ENCODE measurements at places on chromosomes 7 and 10.

GRCh38 chr7:129559564-129559963 lies 52.0 kb upstream of the NRF1 start:
- no peak for DNase-seq

DNA sequence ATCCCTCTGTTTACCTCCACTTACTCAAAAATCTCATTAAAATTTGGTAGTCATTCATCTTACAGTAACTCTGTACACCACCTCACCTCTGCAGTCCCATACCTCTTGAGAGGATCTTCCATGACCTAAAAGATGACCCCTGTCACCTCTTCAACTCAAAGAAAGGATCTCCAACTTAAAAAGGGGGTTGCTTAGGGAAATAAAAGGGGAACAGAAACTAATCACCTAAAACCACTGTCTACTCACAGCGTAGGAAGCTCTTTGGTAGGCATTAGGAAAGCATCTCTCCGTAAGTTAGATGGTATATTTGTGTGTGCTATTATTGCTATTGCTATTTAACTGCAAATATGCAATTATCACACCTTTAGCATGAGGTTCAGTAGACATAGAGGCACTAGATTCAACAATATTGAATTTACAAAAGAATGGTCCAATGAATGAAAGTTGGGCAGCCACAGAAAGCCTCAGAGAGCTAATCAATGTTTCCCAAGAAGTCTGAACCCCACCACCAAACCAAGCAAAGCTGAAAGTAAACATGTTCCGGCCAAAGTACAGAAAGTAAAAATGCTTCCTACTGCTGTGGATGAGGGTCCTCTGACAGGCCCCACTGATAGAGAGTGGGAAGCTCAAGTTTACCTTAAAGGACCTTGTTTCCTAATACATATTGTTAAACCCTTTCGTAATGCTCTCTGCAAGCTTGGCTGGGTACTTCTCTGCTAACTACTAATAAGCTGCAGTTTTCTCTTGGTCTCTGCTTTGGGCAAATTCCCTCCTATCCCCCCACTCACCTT lies 105.8 kb downstream of the GRM8 start:
- DNase-seq, result no peak

DNA sequence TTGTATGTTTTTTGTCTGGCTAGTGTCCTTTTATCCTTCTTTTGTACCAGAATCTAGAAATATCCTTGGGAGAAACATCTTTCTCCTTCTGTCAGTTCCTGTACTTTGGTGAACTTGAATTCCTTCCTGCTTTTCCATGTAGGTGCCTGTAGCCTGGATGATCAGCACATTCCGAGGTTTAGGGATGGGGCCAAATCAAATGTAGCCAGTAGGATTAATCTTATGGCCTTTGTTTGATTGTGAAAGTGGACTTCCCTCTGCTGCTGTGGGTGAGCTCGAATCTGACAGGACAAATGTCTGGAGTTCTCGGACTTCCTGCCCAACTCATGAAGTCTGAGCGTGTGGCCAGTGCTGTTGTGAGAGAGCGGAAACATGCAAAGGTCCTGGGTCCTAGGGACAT lies 33.2 kb upstream of the NAMPT start:
- DNase-seq, result no peak

- peak; percentile 83 for DNase-seq
Measured at GRCh38 chr10:11165591-11166543, 148.2 kb downstream of the CELF2 start.

GRCh38 chr7:7017707-7018280 lies 164.6 kb upstream of the C1GALT1 start:
- DNase-seq, result no peak

GRCh38 chr7:157375410-157375809 lies 38.6 kb downstream of the DNAJB6 start:
- no peak for DNase-seq

DNA sequence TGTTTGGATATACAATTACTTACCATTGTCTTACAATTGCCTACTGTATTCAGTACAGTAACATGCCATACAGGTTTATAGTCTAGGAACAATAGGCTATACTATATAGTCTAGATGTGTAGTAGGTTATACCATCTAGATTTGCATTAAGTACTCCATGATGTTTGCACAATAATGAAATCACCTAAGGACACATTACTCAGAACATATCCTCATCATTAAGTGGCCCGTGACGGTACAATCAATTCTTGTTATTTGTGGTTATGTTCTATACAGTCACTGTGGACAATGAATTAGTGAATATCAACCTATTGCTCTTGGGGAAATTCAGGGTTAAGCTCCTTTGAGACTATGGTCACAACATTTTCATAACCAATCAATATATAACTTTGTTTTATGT lies 75.6 kb downstream of the MICU1 start:
- DNase-seq, result no peak

DNA sequence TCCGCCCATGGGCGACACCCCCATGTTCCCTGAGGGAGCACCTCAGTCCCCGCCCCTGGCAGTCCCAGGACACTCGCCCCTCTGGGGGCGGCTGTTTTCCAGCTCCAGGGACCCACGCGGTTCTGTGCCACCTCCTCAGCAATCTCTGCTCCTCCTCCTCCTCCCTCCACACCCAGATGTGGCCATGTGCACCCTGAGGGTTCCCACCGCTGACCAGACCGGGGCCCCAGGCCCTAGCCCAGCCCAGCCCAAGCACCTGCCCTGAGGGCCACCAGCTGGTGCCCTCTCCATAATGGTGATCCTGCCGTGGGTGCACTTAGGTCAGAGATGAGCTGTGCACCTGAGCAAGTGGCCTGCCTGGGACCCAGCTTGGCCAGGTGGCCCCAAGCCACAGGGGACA lies 25.1 kb downstream of the AP5Z1 start:
- DNase-seq, result no peak

GRCh38 chr7:117825132-117825531 lies 48.1 kb downstream of the CTTNBP2 start:
- DNase-seq, result no peak

DNA sequence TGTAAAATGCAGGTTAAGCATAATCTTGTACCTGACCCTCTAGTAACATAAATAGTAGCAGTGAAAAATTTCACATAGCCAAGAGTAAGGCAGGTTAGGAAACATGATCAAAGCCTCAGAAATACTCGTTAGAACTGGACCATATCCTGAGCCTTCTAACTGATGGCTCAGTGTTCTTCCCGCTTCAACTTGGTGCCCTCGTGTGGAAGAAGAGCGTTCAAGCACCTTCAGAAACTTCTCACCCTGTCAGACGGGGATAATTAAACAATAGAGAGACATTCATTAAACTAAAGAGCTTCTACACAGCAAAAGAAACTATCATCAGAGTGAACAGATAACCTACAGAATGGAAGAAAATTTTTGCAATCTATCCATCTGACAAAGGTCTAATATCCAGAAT lies 124.5 kb downstream of the MYOF start:
- peak; percentile 39 for DNase-seq

- peak; percentile 38 for DNase-seq
Measured at GRCh38 chr7:6250364-6250833, 22.0 kb downstream of the CYTH3 start.

DNA sequence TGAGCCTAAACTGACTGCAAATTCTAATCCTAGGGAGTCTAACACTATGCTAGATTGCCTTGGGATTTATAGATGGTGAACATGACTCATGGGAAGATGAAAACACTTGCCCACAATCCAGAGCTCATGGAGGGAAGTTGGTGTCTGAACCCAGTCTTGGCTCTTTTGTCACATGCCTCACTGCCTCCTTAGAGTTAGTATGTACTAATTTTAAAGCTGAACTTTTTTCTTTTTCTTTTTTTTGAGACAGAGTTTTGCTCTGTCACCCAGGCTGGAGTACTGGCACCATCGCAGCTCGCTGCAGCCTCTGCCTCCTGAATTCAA lies 14.4 kb downstream of the MRPL32 start:
- no peak for DNase-seq

- DNase-seq, result no peak
Measured at GRCh38 chr10:74730246-74730645, 96.2 kb upstream of the KAT6B start.

- no peak for DNase-seq
Measured at GRCh38 chr10:129192344-129193128, 274.5 kb upstream of the MGMT start.

GRCh38 chr10:13853854-13854253 lies 267.1 kb downstream of the PRPF18 start:
- no peak for DNase-seq

DNA sequence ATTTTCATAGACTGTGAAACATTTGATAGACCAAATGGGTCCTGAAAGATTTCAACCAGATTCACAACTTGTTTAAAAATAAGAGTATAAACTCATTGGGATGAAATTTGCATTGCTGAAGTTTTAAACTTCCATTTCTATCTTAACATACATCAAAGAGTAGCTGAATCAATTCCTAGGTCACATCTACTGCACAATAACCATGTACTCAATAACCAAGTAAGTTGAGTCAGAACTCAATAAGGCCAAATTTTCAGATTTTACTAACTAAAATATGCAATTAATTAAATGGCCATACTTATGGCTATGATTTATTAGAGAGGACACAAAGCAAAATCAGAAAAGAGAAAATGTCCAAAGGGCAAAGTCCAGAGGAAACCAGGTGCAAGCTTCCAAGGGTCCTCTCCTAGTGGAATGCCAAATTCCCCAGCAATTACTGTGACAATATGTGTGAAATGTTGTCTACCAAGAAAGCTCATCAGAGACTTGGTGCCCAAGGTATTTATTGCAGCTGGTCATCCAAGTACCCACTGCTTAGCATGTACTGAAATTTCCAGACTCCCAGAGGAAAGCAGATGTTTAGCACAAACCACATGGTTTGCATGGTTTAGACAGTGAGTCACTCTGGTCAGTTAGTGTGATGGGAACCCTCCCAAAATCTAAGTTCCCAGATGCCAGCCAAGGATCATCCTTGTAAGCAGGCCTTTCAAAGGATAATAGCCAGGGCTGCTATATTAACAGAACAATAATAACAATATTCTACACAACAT lies 238.9 kb downstream of the IPMK start:
- DNase-seq, result no peak

- no peak for DNase-seq
Measured at GRCh38 chr7:146510088-146510680, 393.6 kb downstream of the CNTNAP2 start.

GRCh38 chr7:153301936-153302335 lies 542.4 kb downstream of the ACTR3B start:
- no peak for DNase-seq

DNA sequence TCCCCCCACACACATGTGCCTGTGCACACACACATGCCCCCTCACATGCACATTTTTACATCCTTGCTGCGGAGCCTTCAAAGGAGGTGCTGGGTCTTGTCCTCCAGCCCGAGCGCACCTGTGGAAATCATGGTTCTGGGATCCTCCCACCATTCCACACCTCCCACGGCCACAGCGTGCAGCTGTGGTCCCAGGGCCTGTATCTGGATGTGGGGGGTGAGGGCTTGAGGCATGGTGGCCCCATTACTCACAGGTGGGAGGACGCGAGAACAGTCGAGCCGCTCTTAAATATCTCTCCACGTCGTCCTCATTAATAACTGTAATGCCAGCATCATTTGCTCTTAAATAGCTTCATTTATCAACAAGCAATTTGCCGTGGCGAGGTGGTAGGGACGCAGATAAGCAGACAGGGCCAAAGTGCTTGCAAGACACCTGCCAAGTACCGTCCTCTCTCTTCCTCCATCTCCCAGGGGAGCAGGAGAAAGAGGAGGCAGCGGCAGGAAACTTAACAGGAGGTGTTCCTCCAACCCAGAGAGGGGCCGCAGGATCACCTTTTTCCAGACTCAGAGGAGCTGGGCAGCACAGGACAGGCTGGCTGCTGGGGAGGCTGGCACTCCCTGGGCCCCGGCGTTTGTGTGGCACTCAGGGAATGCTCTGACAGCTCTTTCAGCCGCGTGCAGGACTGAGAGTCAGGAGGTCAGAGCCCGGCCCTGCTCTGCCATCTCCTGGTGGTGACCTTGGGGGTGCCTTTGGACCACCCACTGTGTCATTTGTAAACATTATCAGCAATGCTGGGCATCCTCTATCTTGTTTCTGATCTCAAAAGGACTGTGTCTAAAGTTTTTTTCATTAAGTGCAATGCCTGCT lies 87.4 kb downstream of the CDH23 start:
- no peak for DNase-seq

GRCh38 chr7:96344236-96344635 lies 22.3 kb upstream of the SLC25A13 start:
- DNase-seq, result no peak

- peak; percentile 85 for DNase-seq
Measured at GRCh38 chr10:132448248-132448731, 51.3 kb downstream of the PWWP2B start.

- DNase-seq, result peak; percentile 67
Measured at GRCh38 chr10:119396008-119396708, 146.4 kb downstream of the RGS10 start.

DNA sequence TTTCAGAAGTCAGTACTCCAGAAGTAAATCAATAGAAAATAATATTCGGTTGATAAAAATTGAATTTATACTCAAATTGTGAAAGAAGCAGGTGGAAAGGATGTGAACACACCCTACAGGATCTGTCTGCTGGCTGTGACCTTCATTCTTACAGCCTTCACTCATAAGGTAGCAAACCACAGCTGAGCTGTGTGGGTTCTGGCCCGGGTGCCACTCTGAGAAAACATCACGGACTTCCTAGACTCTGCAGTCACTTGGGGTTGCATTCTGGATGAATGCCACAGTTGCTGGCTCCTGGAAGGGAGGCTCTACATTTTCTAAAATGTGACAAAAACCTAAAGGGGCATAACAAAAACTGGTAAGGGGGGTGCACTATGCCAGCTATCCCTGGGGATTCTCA lies 36.0 kb upstream of the ABLIM1 start:
- DNase-seq, result no peak

DNA sequence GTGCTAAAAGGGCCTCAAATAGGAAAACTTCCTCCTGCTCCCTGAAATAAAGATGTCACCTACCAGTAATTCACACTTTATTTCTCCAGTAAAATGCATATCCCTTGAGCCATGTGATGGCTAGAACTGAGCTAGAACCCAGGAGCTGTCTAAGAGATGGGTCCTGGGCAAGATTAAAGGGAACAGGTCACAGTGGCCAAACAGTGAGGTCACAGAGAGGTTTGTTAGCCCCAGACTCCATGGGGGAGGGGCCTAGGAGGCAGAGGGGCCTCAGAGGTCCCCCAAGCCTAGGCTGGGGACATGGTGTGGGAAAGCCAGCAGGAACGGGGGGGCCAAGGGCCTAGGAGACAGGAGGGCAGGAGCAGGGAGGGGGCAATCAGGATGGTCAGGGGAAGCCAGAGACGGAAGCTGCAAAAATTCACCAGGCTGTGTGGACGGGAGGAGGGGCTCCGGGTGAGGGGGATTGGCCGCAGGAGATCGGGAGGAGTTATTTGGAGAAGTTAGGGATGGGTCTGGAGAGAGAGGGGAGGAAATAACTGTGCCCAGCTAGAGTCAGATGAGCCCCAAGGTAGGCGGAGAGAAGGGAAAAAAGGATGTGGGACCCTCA lies 3.3 kb downstream of the FBXO24 start:
- no peak for DNase-seq

GRCh38 chr10:126979311-126979710 lies 74.1 kb downstream of the DOCK1 start:
- no peak for DNase-seq

GRCh38 chr10:26408858-26409494 lies 29.2 kb upstream of the APBB1IP start:
- no peak for DNase-seq

GRCh38 chr7:96311967-96312366 lies 9.9 kb downstream of the SLC25A13 start:
- no peak for DNase-seq

GRCh38 chr10:111873041-111873440 lies 310.5 kb downstream of the GPAM start:
- no peak for DNase-seq

- no peak for DNase-seq
Measured at GRCh38 chr7:46880508-46881196, 701.3 kb downstream of the TNS3 start.

- peak; percentile 48 for DNase-seq
Measured at GRCh38 chr10:30002426-30003266, 56.7 kb downstream of the JCAD start.

GRCh38 chr7:25877802-25878789 lies 273.9 kb upstream of the NFE2L3 start:
- DNase-seq, result no peak
